Activated naive CD4-positive, alpha-beta T cell treated with anti-CD3 and anti-CD28 coated beads, Interleukin-2, amount 50 U/mL, for 72 hours (primary cell): ENCODE measurements at places on chromosomes 16 and 17. TPM values are rescaled to one million over a fixed set of nuclear protein-coding genes. Genes with fewer than 3 reads are reported as not detected.

GRCh38 chr16:81029930-81030604, 5.6 kb upstream of the ATMIN start:
- DNase-seq = no peak

DNA sequence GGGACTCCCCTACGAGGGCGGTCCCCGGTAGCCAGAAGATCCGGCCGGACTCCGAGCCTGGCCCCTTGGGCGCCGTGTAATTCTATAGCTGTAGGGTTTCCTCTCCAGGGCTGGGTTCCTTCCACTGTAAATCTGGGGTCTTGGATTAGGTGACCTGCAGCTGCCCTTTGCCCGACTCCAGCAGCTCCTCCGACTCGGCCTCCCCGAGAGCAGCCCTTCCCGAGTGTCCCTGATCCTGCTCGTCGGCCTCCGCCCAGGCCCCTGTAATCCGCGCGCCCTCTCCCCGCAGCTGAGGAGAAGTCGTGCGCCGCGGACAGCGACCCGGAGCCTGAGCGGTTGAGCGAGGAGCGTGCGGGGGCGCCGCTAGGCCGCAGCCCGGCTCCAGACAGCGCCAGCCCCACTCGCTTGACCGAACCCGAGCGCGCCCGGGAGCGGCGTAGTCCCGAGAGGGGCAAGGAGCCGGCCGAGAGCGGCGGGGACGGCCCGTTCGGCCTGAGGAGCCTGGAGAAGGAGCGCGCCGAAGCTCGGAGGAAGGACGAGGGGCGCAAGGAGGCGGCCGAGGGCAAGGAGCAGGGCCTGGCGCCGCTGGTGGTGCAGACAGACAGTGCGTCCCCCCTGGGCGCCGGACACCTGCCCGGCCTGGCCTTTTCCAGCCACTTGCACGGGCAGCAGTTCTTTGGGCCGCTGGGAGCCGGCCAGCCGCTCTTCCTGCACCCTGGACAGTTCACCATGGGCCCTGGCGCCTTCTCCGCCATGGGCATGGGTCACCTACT, 5.5 kb downstream of the TBX2 start:
- peak; percentile 46 for DNase-seq

DNA sequence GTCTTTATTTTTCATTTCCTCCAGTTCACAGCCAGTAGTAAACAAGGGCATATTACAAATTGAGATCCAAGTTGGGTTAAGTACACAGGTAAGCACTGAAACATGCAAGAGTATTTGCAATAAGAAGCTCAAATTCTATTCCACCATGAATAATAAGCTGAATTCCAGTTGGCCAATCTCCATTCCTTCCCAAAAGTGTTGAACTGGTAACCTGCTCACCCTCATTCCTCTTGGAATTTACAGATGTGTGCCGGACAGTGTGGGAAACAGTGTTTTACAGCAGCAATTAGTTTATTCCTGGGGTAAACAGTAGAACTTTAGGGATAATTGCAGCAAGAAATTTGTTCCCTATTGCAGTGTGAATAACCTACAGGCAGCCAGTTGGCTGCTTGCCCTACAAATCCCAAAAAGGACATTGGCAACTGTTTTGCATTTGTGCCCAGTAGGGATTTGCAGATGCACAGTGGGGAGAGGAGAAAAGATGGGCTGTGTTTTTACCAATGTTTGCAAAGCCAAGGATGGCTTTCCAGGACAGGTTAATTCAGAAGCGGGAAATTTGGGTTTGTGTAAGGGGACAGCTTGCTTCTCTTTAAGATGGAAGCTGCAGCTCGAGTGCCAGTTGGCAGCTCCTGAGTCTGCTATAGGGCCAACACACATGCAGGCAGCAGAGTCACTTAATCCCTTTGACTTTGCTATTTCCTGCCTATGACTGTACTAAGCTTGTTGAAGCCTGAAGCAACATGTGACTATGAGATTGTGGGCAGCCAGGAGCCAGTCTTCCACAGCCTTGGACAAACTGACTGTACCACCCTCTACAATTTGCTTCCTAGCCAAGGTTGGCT, 318.9 kb downstream of the MAP2K6 start:
- DNase-seq = no peak

DNA sequence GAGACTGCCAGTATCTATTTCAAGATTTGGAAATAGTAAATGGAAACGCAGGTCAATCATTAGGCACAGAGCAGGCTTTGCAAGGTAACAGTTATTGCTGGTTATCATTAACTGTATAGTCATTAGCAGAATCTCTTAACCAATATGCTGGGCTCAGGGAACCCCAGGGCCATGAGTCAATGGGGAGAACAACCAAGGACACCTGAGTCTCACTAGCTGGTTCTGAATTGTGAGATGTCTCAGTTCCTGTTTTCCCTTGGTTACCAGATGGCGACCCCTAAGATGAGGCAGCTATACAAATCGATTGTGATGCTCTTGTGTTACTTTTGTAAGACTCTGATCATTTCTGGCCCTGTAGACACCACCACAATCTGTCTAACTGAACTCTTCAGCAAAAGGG, 385.3 kb downstream of the HAPSTR1 start:
- no peak for DNase-seq

- DNase-seq = no peak
Observed at GRCh38 chr16:4723071-4723767, 10.9 kb downstream of the ANKS3 start.

DNA sequence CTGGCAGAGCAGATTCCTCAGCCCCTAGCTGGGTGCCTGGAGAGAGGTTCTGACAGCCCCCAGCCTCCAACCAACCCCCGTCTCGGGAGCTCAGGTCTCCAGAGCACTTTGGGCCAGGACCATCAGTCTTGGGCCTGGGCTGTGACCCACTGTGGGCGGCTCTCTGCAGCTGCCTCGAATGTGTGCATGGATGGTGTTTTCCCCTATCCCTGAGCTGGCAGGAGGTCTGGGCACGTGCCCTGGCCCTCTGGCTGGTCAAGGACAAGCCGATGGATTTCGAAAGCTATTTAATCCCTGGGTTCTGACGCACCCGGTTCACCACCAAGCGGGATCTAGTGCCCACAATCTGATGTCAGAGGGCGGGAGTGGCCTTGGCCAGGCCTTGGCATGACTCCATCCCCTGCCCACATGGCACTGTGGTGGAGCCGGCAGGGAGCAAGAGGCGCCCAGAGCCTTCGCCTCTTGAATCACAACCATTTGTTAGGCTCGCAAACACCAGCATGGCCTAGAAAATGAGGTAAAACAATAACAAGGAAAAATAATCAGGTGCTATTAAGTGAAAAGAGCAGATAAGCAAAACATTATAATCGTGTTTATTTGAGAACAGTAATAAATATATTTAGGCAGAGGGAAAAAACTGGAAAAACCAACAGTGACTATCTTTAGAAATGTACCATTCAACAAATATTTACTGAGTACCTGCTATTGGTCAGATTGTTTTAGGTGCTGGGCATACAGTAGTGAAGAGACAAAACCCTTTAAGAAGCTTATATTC, 69.3 kb upstream of the TOB1 start:
- no peak for DNase-seq

- no peak for DNase-seq
Observed at GRCh38 chr17:58694302-58694701, 1.9 kb downstream of the RAD51C start.

GRCh38 chr17:29715680-29716079, 93.0 kb upstream of the CORO6 start:
- no peak for DNase-seq

The VASN gene
- not detected for total RNA-seq

The NOD2 gene
- 5.1 TPM for total RNA-seq

The CX3CL1 gene
- not detected for total RNA-seq

The LRRC37A gene
- total RNA-seq = 2.3 TPM

The EZH1 gene
- total RNA-seq = 34.2 TPM
